ENCODE measurements at places on chromosomes 3 and 15. TPM values are rescaled to one million over a fixed set of nuclear protein-coding genes. Genes with fewer than 3 reads are reported as not detected.

ZNF662 gene
- total RNA-seq, result 2.3 TPM

VEPH1 gene
- total RNA-seq, result 72.0 TPM

IL1RAP gene
- total RNA-seq, result 42.6 TPM

MME gene
- total RNA-seq, result 42.0 TPM

KCNH8 gene
- total RNA-seq, result not detected

MAGI1 gene
- total RNA-seq, result 41.3 TPM

KCNAB1 gene
- total RNA-seq, result 35.6 TPM

PARP16 gene
- total RNA-seq, result 3.5 TPM

ACTC1 gene
- total RNA-seq, result 0.23 TPM

CRTC3 gene
- total RNA-seq, result 22.5 TPM

CCNB2 gene
- 11.1 TPM for total RNA-seq

GOLGA8G gene
- total RNA-seq, result not detected

CACNA2D3 gene
- total RNA-seq, result 0.03 TPM

SLC9C1 gene
- total RNA-seq, result 0.43 TPM

SLCO2A1 gene
- total RNA-seq, result under 0.01 TPM

NR1I2 gene
- 0.20 TPM for total RNA-seq

SUSD5 gene
- 8.4 TPM for total RNA-seq

Data from smooth muscle cell of the pulmonary artery (primary cell).